Cardiac fibroblast (primary cell): ENCODE measurements at places on chromosomes 2 and 18.
A peak's percentile ranks its signal among the peaks of the same experiment; 100 is the strongest.

- no peak for DNase-seq
Measured at GRCh38 chr2:187421519-187421918, 26.5 kb downstream of the CALCRL start.

GRCh38 chr2:201697899-201698298 lies 545 bp downstream of the MPP4 start:
- peak; percentile 69 for DNase-seq

GRCh38 chr2:50529600-50530218 lies 502.2 kb downstream of the NRXN1 start:
- DNase-seq = peak; percentile 65

DNA sequence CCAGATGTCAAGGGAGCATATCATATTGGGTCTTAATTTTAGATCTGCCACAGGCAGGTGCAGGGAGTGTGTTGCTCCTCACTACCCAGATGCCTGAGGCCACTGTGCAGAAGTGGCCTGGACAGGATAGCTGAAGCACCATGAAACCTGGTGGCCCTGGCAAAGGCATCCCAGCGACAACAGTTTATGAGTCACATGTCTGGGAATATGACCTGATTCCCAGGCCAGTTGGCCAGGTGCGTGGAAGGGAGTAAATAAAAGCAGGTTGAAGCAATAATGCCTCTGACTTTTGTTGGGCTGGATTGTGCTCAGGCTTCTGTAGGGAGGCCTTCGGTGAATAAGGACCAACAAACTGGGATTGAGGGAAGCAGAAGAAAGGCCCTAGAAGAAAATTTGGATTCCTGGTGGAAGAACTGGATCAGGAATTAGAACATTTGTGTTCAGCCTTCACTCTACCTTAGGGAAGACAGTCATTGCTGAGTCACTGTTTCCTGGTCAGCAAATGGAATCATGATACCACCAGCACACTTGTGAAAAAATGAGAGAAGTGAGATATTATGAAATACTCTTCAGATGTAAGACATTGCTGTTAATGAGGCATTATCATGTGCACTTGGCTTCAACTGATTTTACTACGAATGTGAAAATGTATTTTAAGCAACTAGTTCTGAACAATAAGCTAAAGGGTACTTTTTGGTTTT lies 78.4 kb upstream of the ZNF516 start:
- peak; percentile 65 for DNase-seq

DNA sequence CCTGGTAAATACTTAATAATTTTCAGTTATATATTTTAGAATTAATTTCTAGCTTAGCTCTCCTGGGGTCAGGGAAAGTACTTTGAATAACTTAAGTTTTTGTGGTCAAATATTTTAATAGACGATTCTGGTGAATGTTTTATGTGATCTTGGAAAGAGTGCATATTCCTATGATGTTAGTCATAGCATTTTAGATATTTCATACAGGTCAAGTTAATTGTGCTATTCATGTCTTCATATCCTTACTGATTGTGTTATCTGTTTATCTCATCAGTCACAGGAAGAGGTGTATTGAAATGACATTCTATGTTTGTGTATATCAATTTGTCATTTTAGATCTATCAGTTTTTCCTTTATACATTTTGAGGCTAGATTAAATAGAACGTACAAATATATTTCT lies 576.2 kb downstream of the CPS1 start:
- peak; percentile 51 for DNase-seq

GRCh38 chr18:9750606-9751304 lies 42.7 kb downstream of the RAB31 start:
- no peak for DNase-seq

DNA sequence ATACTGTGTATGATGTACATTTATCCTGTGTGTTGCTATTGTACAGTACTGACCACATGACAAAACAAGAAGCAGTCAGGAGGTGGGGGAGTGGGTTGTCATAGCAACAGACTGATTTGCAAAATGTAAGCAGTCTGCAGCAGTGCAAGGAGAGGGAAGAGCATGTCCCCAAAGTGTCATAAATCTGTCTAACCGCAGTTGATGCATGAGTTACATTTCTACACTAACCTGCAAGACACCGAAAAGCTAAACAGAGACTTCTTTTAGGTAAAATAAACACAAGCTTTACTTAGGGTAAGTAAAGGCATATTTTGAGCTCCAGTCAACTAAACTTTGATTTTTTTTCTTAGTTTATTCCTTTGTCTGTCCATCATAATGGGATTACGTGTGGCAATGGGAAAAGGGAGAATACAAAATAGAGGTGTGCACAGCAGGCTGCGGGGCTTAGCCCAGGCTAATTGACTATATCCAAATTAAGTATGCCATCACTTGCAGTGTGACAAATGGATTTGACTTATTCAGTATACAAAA lies 134.5 kb downstream of the MEIS1 start:
- DNase-seq = no peak

DNA sequence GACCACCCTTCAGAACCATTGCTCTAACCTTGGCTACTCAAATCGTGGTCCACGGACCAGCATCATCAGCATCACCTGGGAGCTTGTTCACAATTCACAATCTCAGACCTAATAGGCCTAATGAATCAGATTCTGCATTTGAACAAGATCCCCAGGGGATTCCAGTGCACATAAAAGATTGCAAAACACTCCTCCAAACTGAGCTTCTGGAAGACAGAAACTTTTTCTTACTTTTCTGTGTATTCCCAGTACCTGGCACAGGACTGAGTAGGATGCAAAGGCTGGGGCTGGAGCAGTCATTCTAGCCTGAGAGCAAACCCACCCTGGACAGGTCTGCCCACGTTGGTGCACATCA lies 115.1 kb upstream of the COPS8 start:
- DNase-seq = peak; percentile 34

- DNase-seq = no peak
Measured at GRCh38 chr18:26869640-26870039, 4.1 kb upstream of the AQP4 start.

GRCh38 chr2:111967018-111967417 lies 68.6 kb downstream of the MERTK start:
- no peak for DNase-seq

GRCh38 chr2:1748741-1749488 lies 4.6 kb upstream of the PXDN start:
- no peak for DNase-seq
